ENCODE measurements at places on chromosomes 1 and 21. TPM values are rescaled to one million over a fixed set of nuclear protein-coding genes. Genes with fewer than 3 reads are reported as not detected.
A peak's percentile ranks its signal among the peaks of the same experiment; 100 is the strongest.

DNA sequence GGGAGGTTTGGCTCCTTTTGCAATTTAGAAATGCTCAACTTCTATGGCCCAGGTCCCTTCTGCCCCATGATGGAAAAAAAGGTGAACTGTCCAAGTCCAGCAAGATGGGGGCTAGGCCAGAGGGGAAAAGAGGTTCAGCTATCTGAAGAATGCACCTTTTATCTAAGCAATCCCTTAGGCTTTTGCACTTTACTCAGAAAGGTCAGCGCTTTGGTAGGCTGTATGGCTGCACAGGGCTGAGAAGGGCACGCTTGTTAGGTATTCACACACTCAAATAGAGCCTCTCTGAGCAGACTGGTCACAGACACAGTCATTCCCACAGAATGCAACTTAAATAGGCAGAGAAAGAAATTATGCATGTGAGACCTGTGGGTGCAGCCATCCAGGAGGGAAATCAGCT is 31.0 kb downstream of the KANK4 start:
- DNase-seq: no peak

DNA sequence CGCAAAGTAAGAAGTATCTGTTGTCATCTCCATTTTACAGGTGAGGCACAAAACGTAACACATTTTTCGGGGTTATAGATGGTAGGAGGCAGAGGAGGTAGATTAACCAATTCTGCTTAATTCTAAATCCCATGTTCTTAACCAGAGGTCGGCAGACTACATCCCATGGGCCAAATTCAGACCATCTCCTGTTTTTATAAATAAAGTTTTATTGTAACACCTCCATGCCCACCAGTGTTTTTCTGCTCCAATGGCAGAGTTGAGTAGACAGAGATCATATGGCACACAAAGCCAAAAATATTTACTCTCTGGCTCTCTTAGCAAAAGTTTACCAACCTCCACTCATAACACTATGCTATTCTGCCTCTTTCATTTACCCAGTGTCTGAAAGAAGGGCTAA is 30.9 kb downstream of the FHAD1 start:
- DNase-seq: no peak

GRCh38 chr1:171841050-171841910 is at the start of gene DNM3:
Gene DNM3, plus strand, starts transcription at chr1:171841498. Its CDS starts 159 bp downstream, at chr1:171841657.
- DNase-seq: peak; percentile 90

GRCh38 chr21:42239973-42240372 is 21.0 kb downstream of the ABCG1 start:
- peak; percentile 12 for DNase-seq

DNA sequence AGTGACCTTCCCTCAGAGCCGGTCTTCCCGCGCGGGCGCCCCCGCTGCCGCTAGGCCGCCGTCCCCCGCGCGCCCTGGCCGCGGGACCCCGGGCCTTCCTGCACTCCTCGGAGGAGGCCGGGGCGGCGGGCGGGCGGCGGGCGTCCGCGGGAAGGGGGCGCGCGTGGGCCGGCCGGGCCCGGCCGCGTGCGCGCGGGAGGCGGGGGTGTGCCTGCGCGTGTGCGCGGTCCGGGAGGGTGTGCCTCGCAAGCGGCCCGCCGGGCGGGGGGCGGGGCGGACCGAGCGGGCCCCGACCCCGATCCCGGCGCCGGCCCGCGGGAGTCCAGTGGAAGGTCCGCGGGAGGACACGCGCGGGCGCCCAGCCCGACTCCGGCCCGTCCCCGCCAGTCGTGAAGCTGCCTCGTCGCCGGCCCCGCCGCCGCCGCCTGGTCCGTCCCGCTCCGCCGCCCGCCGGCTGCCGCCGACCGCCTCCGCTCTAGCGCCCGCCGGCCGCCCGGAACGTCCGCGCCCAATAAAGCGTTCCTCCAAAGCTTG is 438 bp downstream of the MRPS6 start:
- peak; percentile 57 for DNase-seq

- DNase-seq: no peak
Measured at GRCh38 chr1:73859227-73859626, 338.7 kb downstream of the LRRIQ3 start.

- DNase-seq: no peak
Measured at GRCh38 chr1:86933562-86934377, 19.3 kb downstream of the HS2ST1 start.

GRCh38 chr1:66271216-66271903 is 262.6 kb upstream of the SGIP1 start:
- peak; percentile 89 for DNase-seq

GRCh38 chr1:13794231-13795187 is 94.5 kb downstream of the PRDM2 start:
- DNase-seq: no peak

- DNase-seq: no peak
Measured at GRCh38 chr1:93042187-93043056, 36.7 kb upstream of the MTF2 start.

- no peak for DNase-seq
Measured at GRCh38 chr21:15051644-15052458, 12.9 kb downstream of the NRIP1 start.

DNA sequence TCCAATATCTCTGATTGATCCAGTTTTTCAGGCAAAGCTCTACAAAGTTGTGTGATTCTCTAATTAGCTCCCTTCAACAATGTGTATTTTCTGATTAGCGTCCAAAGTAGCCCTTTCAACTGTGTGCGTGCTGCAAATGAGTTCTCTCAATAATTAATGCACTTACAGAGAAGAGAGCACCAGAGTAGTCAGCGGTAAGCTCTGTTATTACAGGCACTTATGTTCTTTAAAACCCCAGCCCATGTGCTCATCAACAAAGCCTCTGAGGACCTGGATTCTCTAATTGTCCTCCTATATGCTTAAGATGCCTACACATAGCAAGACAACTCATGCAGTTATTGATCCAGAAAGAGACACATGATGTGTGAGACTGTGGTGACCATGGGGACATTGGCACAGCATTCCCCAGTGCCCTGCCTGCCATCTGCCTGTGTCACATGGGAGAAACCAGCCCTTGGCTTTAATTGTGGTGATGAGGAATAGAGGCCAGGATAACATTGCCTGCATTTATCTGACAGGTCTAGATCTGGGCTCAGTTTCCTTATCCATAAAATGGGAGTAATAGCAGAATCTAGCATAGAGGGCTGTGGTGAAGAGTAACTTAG is 151.7 kb downstream of the PCP4 start:
- no peak for DNase-seq

DNA sequence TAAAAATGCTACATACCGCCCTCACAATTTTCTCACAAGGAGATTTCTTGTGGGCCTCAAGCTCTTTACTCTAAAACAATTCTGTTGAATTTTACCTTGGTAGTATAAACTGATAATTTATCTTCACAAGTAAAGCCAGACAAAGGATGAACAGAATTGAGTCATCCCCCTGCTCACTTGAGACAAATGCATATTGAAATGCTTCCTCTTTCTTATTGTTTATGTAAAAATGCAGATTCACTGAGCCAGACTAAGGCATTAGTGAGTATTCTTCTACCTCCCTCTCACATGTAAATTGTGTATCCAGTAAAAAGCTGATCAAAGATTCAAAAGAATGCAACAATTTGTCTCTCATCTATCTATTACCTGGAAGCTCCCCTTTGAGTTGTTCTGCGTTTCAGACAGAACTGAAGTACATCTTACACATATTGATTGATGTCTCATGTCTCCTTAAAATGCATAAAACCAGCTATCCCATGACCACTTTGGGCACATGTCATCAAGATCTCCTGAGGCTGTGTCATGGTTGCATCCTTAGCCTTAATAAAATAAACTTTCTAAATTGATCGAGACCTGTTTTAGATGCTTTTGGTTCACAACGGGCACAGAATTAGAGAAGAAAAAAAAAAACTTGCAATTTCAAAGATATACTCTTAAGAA is 743.1 kb upstream of the B3GALT2 start:
- DNase-seq: no peak

DNA sequence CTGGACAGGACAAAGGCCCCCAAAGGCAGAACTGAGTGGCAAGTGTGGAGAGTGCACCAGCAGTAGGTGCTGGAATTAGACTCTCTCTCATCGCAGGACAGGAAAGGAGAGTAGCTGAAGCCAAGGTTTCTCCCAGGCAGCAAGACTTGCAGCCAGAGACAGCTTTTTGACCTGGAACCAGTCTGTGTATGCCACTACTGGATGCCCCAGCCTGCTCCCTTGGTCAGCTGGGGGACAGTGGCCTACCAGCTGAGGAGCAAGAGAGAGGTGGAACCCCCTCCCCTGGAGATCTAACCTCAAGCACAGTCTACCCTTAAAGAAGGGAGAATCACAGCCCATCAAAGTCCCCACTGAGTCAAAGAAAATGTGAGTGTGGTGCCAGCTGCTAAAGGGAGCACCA is 375.7 kb downstream of the KCNH1 start:
- DNase-seq: no peak

GRCh38 chr1:39102537-39103327 is 76.6 kb downstream of the NDUFS5 start:
- no peak for DNase-seq

- DNase-seq: peak; percentile 55
Measured at GRCh38 chr1:35202048-35202719, 9.2 kb upstream of the SFPQ start.

DNA sequence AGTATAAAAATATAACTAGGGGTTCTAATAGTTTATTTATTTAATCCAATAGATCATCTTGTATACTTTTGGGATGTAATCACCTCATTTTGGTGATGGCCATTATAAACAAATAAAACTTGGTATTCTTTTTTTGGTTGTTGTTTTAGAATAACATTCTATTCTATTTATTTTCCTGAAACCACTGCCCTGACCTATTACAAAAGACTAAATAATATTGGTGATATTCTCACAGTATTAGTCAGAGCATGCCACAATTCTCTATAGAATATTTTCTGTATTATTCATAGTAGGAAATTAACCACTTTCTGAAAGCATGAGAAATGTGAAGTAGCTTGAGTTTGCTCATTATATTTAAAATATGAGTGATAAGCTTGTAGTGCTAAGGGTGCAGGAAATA is 54.1 kb upstream of the LRRC7 start:
- no peak for DNase-seq

GRCh38 chr1:186873687-186874086 is 44.9 kb downstream of the PLA2G4A start:
- DNase-seq: no peak

DNA sequence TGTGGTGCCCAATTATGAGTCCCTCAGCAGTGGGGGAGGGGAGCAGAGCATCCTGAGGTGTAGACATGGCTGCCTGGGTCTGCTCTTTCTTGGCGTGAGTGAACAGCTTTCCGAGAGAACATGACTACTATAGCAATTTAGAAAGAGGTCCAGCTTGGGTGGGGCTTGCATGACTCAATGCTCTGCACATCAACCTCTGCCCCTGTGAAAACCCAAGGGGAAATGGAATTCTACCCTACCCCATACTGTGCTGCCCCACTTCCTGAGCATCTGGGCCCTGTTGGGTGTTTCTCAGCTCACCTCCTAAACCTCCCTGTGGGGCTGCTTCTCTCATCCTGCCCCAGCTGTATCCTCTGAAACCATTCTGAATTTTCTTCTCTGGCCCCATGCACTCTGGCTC is 8.2 kb upstream of the AZIN2 start:
- DNase-seq: no peak

RHBG gene
- not detected for total RNA-seq

GPN2 gene
- 15.7 TPM for total RNA-seq

RRAGC gene
- 22.0 TPM for total RNA-seq

GJA9 gene
- not detected for total RNA-seq

FMN2 gene
- not detected for total RNA-seq

CD1C gene
- total RNA-seq: 0.19 TPM

HLX gene
- 5.6 TPM for total RNA-seq
